Hematopoietic multipotent progenitor cell treated with erythropoietin and hydrocortisone succinate and interleukin-3 and kit ligand, for 17 days (in vitro differentiated cells): ENCODE measurements at places on chromosomes 7 and 10.

GRCh38 chr10:45379891-45380540, 6.0 kb downstream of the ALOX5 start:
- DNase-seq, result no peak

GRCh38 chr10:66187053-66187733, 738.6 kb upstream of the LRRTM3 start:
- DNase-seq, result no peak

DNA sequence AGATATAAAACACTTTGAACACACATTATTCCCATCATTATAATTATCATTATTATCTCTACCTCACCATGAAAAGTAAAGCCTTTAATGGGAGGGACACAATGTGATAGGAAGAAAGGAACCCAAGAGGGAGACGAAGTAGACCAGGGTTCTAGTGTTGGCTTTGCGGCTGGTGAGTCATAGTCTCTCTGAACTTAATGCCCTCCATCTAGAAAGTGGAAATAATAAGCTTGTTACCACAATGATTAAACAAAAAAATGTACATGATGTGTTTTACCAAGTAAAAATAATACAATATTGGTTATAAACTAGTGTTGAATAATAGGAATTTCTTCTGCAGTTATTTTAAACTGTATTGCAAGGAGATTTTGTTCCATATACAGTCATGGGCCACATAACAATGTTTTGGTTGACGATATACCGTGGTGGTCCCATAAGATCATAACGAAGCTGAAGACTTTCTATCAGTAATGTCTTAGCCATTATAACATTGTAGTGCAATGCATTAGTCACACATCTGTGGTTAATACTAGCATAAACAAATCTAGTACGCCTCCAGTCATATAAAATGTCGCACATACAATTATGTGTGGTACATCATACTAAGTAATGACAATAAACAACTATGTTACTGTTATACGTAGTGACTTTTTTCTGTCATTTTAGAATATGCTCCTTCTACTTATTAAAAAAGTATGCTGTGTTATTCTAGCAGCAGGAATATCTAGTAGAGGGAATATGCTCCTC, 450.6 kb upstream of the SORCS1 start:
- no peak for DNase-seq

- no peak for DNase-seq
These were observed 42.1 kb upstream of the DNAAF5 start for GRCh38 chr7:684416-684815.

- no peak for DNase-seq
These were observed 55.3 kb upstream of the MGMT start for GRCh38 chr10:129411772-129412171.

GRCh38 chr10:114379631-114380041, 24.7 kb downstream of the AFAP1L2 start:
- DNase-seq, result no peak

DNA sequence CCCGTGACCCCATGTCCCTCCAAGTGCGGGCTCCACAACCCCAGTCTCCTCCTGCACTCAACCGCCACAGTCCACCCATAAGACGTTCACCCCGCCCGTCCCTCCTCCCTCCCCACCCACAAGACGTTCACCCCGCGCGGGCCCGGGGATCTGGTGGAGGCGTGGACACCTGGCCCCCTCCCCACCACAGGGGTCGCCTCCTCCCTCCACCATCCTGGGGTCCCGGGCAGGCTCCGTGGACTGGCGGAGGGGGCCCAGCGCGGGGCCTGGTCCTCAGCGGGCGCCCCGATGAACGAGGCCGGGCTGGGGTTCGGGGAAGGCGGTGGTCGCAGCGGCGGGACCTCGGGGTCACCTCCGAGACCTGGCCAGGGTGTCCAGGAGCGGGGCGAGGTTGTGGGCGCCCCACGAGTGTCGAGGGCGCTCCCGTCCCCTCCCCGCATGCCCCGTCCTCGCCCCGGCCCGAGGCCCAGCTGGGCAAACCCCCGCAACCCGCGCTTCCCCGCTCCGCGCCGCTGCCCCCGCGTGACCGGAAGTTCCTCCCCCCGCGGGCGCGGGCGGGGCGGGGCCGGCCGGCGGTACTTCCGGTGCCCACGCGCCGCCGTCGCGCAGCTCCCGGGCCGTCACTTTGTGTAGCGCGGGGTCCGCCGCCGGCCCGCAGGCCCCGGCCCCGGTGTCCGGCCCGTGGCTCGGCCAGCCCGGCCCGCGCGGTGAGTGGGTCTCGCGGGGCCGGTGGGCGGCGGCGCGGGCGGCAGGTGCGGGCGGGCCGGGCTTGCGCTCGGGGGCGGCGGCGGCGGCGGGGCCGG, at the start of gene ZNF316:
TSS of gene ZNF316 (plus strand) at position 578 of the 803 bp plus-strand sequence. CDS start 5,092 bp downstream, outside the sequence.
- DNase-seq, result peak; percentile 55

DNA sequence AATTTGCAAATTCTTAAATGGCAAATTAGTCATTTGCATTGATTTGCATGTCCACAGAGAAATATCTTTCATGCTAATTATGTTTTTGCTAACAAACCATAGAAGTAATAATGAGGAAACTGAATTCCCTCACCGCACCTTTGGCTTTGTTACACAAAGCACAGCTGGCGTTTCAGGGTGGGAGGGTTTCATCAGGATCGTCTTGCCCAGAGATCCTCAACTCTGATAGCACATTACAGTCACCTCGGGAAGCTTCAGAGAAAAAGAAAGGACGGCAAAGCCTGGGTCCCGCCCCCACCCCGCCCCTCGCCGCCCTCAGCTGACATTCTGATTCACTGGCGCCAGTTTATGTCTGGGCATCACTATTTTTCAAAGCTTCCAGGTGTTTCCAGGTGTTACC, 119.4 kb downstream of the PTPRN2 start:
- DNase-seq, result no peak
